ENCODE measurements at places on chromosomes 5 and 9.

GRCh38 chr5:94621763-94622162 lies 3.3 kb downstream of the SLF1 start:
- no peak for DNase-seq

GRCh38 chr9:114677418-114677817 lies 4.6 kb downstream of the TEX48 start:
- peak; percentile 30 for DNase-seq

DNA sequence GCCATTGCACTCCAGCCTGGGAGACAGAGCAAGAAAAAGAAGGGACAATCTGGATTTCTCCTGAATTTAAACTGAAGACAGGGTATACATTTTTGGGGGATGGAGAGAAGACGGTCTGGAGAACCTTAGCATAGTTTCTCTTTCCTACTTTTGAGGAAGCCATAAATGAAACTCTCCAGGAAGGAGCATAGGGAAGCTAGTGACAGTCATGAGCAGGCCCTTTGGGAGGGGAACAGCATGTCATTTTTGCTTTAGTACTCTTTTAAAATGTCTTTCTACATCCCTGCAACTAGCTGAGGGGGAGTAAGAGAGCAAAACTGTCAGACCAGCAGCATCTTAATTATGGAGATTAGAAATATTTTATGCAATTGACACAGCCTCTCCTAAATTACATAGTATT lies 8.2 kb upstream of the SLC44A1 start:
- no peak for DNase-seq

- DNase-seq, result no peak
These were observed 92.1 kb upstream of the FBN2 start for GRCh38 chr5:128630121-128630520.
